Fibroblast of skin of scalp (primary cell): ENCODE measurements at places on chromosomes 16 and 17.

DNA sequence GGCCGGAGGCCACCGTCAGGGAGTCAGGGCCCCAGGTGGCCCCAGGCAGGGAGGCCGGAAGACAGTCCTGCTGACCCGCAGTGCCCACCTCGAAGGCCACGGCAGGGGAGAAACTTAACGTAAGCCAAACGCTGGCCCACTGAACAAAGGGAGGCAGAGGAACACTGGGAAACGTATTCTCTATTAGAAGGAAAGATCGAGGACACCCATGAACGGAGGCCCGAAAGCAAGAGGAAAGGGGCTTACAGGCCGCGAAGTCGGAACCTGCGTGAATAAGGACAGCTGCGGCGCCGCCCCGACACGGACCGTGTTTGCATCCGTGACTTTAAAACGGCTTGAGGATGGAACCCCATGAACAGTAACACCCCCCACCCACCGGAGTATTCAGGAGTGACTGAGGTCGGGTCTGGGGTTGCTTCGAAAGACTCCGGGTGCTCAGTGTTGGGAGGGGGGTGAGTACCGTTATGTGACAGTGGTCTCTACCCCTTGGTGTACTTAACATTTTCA is 102.4 kb upstream of the METRNL start:
- DNase-seq, result no peak

DNA sequence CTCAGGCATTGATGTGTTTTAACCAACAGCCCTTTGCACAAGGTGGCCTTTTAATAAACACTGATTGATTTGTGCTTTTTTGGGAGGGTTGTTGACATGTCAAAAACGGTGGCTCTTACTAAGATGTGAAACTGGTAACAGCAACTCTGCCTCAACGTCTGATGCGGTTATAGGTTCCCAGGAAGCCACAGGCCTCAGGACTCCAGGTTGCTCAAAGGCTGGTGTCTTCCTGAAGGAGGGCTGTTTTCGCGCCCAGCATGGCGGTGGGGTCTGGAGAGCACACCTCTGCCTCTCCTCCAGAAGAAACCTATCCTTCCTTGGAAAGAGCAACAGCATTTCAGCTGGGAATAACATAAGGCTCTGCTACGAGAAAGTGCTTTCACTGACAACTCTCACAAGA is 187.5 kb downstream of the IRF8 start:
- no peak for DNase-seq

- no peak for DNase-seq
Measured at GRCh38 chr17:49491192-49491769, 3.8 kb upstream of the NGFR start.

GRCh38 chr17:56793531-56793930 is 40.2 kb downstream of the C17orf67 start:
- DNase-seq, result no peak

DNA sequence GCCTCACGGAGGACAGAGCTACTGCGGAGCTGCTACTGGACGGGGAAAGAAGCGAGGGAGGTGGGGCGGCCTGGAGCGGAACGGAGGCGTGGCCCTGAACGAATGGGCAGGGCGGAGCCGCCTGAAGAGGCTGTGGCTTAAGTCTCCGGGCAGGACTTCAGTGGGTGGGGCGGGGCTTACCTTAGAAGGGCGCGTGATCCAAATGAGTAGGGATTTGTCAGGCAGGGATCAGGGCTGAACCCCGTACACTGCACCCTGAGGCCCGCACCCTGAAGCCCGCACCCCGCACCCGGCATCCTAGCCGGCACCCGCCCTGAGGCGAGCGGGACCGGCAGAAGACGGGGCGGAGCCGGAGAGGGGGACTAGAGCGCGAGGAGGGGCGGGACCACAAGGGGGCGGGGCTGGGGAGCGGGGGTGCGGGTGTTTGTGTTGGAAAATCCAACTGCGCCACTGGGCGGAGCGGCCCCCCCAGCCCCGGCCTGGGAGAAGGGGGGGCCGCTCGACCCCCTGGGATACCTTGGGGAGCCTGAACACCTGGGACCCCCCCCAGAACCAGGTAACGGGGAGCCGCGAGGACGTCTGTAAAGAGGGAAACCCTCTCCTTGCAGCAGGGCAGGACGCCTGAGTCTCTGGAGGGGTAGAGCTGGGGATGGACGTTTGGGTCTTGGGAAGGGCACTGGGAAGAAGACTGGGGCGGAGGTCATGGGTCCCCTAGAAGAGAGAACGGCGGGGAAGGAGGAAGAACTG is at the start of gene KDM6B:
KDM6B (plus strand) TSS at position 423 of the 747 bp plus-strand sequence. CDS start 11,338 bp downstream, outside the sequence.
- peak; percentile 87 for DNase-seq

DNA sequence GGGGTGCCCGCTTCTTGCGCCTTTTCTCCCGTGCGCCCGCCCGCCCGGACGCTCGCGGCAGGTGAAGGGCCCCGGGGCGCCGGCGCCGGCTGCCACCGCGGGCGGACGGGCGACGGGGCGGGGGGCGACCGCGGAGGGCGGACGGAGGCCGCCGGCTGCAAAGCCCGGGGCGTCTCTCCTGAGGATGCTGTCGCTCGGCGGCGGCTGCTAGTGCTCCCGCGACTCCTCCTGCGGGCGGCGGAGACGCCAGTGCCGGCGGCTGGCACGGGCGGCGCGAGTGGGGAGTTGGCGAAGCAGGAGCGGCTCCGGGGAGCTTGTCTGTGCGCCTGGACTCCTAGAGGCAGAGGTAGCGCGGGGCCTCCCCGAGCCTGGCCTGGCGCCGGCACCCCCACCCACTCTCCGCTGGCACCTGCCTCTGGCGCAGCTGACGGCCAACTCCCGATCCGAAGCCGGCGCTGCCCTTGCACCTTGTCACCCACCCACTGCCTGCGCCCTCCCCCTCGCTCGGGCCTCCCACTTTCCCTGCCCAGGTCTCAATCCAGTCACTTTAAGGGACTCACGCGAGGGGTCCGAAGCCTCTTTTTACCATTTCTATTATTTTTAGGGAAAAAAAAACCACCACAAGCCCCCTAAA is at the start of gene FAM20A:
FAM20A (minus strand) TSS at position 437 of the 634 bp plus-strand sequence. CDS start 701 bp downstream, outside the sequence.
- DNase-seq, result no peak

DNA sequence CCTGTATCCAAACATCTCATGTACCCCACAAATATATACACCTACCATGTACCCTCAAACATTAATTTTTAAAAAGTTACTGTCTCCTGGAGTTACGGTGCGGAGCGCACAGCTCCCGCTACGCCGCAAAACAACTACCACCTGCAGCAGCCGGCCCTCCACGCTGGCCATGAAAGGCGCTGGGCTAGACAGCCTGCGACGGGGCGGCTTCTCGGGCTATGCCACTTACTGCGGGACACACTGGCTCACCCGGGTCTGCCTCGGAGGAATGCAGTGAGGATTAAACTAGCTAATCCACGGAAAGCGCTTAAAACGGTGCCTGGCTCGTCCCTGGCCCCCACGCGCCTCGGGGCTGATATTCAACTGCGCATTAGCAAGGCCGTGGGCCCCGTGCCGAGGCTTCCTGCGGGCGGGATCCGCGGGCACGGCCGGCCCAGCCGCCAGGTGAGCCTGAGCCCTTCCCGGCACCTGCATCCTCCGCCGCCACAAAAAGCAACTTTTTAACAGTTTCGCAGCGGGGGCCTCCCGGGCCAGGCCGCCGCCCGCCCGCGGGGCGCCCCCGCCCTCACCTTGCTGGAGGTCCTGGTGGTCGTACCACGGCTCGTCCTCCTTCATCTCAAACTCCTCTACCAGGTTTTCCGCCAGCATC is 633 bp downstream of the CDR2 start:
- DNase-seq, result no peak

GRCh38 chr16:31429314-31429713 is 1.2 kb upstream of the COX6A2 start:
- no peak for DNase-seq

DNA sequence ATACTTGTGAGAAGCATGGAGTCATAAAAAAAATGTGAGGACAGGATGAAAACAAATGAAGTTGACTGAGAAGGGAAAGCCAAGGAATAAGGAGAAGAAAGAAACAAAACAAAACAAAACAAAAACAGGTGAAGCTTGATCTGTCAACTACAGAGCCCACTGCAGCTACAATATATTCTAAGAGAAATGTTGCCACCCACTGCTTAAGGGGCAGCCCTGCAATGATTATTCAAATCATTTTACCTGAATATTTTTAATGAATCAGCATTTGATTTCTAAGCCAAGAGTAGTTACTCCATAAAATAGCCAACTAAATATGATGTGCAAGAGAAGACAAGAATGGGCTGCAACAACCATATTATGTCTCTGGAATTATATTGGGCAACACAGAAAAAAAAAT is 252.0 kb upstream of the KIF2B start:
- DNase-seq, result no peak

- no peak for DNase-seq
Measured at GRCh38 chr17:44775838-44776621, 17.2 kb downstream of the ADAM11 start.

- DNase-seq, result no peak
Measured at GRCh38 chr17:7295230-7296180, 1.1 kb upstream of the YBX2 start.

- DNase-seq, result no peak
Measured at GRCh38 chr17:40091691-40092397, 8.5 kb downstream of the NR1D1 start.

- DNase-seq, result peak; percentile 22
Measured at GRCh38 chr16:21638573-21638975, 13.8 kb downstream of the IGSF6 start.

- peak; percentile 5 for DNase-seq
Measured at GRCh38 chr16:27918755-27919154, 144.8 kb downstream of the GSG1L start.

- DNase-seq, result peak; percentile 69
Measured at GRCh38 chr16:24858219-24859041, 12.7 kb downstream of the SLC5A11 start.

GRCh38 chr16:29804455-29805231 is 1.7 kb upstream of the MAZ start:
- no peak for DNase-seq

- DNase-seq, result no peak
Measured at GRCh38 chr16:69554495-69554894, 11.3 kb upstream of the NFAT5 start.

GRCh38 chr16:28321700-28322411 is 29.5 kb downstream of the SBK1 start:
- peak; percentile 4 for DNase-seq

DNA sequence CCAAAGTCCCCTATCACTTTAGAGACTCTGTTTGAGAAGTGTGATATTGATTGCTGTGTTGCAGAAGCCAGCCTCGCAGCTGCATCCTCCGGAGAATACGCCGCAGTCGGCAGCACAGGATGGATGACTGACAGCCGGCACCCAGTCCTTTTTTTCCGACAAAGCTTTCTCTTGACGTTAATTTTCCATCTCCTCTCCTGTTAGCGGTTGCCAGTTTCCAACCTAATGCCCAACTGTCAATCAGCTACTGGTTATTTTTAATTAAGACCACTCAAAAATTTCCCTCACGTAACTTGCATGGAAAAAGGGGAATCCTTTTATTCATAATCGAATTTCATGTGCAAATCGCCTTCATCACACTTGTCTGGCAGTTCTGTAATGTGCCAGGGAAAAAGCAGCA is 953.9 kb downstream of the CDH11 start:
- no peak for DNase-seq

- no peak for DNase-seq
Measured at GRCh38 chr16:57253466-57253865, 8.4 kb downstream of the ARL2BP start.

GRCh38 chr16:23288726-23289512 is 13.2 kb upstream of the SCNN1B start:
- no peak for DNase-seq

GRCh38 chr17:36066365-36066985 is 2.4 kb downstream of the CCL18 start:
- DNase-seq, result no peak

DNA sequence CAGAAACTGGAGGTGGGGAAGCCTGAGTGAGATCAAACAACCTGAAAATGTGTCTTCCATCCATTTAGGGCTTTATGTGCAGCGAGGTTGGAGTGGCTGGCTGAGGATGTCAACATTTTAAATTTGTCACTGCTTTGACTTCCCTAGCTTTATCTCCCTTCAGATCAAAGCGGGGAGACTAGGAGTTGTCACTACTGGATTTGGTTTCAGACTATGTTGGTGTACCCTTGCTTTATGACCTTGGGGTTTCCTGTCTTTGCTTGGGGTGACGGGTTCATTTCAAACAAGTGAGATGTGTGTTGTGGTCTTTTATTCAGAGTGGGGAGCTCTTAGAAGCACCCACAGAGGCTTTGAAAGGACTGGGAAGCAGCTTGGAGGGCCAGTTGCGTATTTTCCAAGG is 25.6 kb downstream of the MSI2 start:
- DNase-seq, result no peak

- DNase-seq, result no peak
Measured at GRCh38 chr16:22665048-22665797, 148.7 kb upstream of the HS3ST2 start.

GRCh38 chr17:50027172-50027880 is 28.6 kb upstream of the ITGA3 start:
- peak; percentile 95 for DNase-seq

GRCh38 chr16:66441586-66442375 is 14.7 kb downstream of the BEAN1 start:
- DNase-seq, result peak; percentile 27

DNA sequence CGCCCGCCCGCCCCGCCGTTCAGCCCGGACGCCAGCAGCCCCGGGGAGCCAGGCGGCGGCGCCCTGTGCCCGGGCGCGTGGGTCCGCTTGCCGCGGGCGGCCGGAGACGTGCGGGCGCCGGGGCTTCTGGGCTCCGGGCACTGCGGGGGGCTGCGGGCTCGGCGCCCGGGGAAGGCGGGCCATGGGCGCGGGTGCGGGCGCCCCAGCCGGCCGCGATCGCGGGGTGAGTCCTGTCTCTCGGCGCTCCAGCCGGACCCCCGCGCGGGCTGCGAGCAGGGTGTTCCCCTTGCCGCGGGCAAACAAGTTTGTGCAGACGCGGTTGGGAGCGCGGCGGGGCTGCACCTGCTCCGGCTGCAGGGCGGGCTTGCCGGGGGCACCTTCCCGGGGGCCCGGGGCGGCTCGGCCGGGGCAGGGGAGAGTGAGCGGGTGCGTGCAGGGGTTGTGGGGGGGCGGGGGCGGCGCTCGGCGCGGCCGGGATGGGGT is 292 bp downstream of the WSCD1 start:
- no peak for DNase-seq

DNA sequence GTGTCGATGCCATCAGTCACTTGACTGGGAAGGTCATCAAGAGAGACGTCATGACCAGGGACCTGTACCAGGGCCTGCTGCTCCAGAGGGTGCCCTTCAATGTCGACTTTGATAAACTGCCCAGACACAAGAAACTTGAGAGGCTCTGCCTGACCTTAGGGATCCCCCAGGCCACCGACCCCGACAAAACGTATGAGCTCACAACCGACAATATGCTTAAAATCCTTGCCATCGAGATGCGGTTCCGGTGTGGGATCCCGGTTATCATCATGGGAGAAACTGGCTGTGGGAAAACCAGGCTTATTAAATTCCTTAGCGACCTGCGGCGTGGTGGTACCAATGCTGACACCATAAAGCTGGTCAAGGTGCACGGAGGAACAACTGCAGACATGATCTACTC is 69.6 kb upstream of the ENDOV start:
- no peak for DNase-seq

- no peak for DNase-seq
Measured at GRCh38 chr16:61105544-61105943, 930.7 kb downstream of the CDH8 start.
